ENCODE measurements at places on chromosomes 6 and 20. TPM values are rescaled to one million over a fixed set of nuclear protein-coding genes. Genes with fewer than 3 reads are reported as not detected.

The FERMT1 gene
- polyA plus RNA-seq = 3.4 TPM

DNA sequence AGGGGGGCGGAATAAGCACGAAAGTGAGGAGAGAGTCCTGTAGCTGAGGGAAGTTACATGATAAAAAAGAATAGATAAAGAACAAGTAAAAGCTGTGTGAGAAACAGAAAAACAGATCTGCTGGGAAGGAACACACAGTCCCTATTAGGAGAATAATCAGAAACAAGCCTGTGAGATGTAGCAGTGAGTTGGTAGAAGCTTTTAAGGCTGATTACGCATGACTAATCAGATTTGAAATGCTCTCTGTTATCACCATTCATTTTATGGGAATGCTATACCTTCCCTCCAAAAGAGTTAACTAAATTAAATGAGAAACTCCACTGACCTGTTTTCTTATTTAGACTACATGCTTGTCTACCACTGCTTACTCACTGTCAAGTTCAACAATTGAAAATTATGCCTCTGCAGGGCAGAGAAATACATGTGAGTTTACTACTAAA is 15.8 kb downstream of the REPS1 start:
- no peak for DNase-seq

- DNase-seq = no peak
These were observed 45.4 kb downstream of the PRND start for GRCh38 chr20:4767084-4767483.

GRCh38 chr6:158283304-158283980 is 28.8 kb upstream of the TULP4 start:
- DNase-seq = no peak

DNA sequence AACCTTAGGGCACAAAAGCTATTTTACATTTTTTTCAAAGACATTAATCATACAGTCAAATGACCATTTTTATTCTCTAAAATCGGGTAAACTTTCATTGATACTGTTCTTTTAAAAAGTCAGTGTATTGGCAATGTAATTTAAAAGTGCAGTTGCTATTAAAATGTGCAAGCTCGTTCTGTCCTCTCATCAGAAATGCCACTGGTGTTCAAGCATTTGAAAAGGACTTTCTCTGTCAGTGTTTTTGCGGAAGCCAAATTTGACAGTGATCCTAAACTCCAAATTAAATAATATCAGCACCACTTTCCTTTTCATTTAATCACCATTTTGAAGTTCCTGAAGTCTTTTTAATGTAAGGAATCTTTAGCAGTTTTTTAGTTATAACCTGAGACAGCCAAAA is 69.6 kb downstream of the AFG1L start:
- no peak for DNase-seq

- DNase-seq = no peak
These were observed 3.6 kb downstream of the SOX4 start for GRCh38 chr6:21596949-21597682.

- DNase-seq = no peak
These were observed 23.1 kb downstream of the ZC3H12D start for GRCh38 chr6:149461670-149462069.

GRCh38 chr6:97864826-97865225 is 581.8 kb upstream of the MMS22L start:
- no peak for DNase-seq

DNA sequence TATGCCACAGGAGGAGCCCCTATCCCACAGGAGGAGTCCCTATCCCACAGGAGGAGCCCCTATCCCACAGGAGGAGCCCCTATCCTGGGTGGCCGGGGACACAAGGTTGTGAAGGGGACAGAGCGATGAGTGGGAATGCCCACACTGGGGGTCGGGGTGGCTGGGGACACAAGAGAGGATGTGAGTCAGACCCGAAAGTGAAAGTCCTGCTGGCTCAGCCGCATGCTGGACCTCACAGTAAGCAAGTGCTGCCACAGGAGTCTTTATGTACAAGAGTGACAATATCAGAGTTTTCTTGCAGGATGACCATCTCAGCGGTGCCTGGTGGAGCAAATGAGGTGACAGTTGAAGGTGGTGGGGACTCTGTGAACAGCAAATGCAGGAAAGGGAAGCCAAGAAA is 93.7 kb downstream of the PSMB1 start:
- no peak for DNase-seq

DNA sequence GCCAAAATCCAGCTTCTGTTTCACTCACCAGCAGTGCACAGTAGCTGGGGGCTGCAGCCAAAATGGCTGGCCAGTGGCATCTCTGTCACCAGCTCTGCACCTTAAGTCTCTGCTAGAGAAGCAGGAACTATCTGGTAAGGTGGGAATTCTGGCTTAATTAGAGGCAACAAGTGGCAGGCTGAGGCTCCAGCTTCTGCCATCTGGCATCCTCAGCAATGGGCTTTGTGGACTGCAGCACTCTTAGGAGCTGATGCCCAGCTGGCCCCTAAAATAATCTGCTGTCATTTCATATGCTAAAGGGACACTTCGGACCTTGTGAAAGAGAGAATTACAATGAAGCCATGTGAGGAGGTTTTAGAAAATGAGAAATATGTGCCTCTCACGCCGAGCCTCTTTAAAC is 4.6 kb upstream of the CLDN20 start:
- no peak for DNase-seq

The SEC23B gene
- 15.1 TPM for polyA plus RNA-seq

The SLC17A2 gene
- polyA plus RNA-seq = 0.04 TPM

GRCh38 chr20:25126204-25127029 is 44.5 kb upstream of the VSX1 start:
- DNase-seq = no peak

The SEL1L2 gene
- polyA plus RNA-seq = 0.38 TPM

DNA sequence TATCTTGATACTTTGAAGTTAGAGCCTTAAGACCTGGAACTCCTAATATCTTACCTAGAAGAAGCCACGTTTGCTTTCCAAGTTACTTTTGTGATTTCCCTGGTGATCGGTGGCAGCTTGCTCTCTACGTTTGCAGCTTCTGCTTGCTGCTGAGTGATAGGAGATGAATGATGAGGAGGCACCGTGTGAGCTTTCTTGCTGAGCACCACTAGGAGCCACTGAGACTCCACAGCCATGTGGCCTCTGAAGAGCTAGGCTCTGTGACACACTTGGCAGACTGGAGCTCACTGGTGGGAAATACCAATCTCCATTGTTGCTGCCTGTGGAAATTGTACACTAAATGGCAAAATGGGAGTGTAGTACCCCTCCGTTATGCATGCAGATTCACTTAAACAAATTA is 161.8 kb downstream of the IBTK start:
- DNase-seq = no peak

The TRIM15 gene
- not detected for polyA plus RNA-seq

The TTLL9 gene
- polyA plus RNA-seq = 0.20 TPM

- no peak for DNase-seq
These were observed 35.3 kb downstream of the TAF11 start for GRCh38 chr6:34852406-34853085.

GRCh38 chr20:42754706-42755105 is 435.0 kb downstream of the PTPRT start:
- no peak for DNase-seq

The LKAAEAR1 gene
- polyA plus RNA-seq = 0.48 TPM

- DNase-seq = peak; percentile 66
These were observed 4.2 kb downstream of the RAMACL start for GRCh38 chr6:166582258-166582657.

- no peak for DNase-seq
These were observed 264.3 kb upstream of the PLN start for GRCh38 chr6:118283766-118284165.

DNA sequence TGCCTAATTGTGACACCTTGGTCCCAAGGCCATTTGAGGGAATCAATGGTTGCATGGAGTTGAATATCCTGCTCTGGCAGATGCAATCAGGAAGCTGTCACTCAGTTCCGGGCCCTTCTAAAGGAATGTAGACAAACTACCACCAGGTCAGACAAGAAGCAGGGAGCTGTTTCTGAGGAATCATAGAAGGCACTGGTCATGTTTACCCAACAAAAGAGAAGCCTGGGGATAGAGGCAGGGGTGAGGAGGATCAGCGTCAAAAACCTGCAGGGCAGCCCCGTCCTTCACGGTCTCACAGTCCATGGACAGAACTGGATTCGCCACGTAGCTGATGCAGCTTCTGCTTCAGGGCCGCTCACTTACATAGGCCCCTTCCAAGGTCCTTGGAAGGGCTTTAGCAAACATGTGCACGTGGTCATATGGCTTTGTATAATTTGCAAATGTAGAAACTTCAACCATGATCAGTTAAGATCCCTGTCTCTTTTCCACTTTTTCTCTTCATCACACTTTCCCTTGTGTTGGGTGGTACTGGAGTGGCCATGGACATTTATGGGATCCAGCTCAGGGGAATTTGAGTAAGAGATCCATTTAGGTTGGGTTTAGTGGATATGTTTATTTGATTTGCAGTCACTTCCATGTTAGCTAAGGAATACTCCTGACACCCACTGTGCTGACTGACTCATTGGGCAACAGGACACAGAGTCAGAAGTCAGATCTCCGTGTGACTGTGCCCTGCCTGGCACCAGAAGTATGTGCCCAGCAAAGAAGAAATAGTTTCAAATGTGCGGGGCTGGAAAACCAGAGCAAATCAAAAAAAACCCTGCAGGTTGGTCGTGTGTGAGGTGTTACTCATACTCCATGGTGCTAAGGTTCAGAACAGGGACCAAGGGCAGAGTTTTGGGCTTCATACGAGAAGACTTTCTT is 60.0 kb upstream of the ZFAND3 start:
- no peak for DNase-seq

GRCh38 chr6:44432726-44433125 is 45.2 kb downstream of the CDC5L start:
- DNase-seq = peak; percentile 31

- no peak for DNase-seq
These were observed 270.7 kb upstream of the TAB2 start for GRCh38 chr6:149046822-149047246.

The CCN6 gene
- polyA plus RNA-seq = not detected

DNA sequence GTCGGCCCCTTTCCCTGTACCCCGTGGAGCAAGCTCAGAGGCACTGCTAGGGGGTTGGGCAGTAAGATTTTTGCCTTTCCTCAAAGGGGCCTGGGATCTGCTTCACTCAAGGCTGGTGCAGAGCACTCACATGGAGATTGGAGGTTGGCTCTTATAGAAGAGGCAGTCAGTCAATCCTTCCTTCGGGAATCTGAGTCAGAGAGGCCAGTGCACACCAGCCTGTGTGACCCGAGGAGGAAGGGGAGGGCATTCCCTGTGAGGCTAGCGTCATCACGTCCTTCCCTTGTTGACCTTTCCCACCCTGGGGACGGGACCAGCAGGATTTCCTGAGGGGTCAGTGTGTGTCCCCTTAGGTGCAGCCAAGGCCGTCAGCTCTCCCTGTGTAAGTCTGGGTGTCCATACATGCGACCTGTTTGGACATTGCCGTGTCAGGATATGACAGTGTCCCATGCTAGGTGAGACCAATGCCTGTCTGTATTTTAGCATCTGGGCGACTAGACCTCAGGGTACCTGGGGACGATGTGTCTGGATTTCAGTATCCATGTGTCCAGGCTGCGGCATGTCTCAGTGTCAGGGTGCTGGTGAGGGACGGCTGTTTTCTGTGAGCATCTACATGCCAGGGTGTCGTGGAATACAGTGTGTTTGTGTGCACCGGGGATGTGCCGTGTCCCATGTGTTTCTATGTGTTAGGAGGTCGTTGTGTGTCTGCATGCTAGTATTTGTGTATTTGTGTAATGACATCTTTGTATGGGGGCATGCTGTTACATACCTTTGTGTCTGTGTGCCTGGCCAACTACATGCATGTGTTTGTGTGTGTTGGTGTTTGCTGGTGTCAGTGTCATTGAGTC is 2.8 kb upstream of the ZNF512B start:
- DNase-seq = no peak

The DEFB132 gene
- polyA plus RNA-seq = 0.04 TPM

DNA sequence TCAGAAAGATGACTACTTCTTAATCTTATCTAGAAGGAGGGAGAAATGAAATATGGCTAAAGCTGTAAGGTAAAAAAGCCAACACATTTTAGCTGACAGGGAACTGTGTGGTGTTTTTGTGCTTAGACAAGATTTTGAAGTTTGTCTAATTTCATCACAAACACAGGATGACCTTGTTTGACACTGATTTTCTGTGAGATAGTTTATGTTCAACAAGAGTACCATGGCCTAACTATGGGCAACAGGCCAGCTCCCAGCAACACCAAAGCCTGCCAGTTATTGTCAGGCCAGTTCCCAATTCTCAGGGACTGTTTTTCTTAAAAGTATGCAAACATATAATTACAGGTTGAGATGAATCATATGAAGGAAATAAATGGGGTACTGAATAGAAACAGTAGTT is 5.5 kb upstream of the ABCF1 start:
- DNase-seq = no peak

Data from urinary bladder (tissue), 4 donors.